ENCODE measurements at places on chromosomes 2 and 18. TPM values are rescaled to one million over a fixed set of nuclear protein-coding genes. Genes with fewer than 3 reads are reported as not detected.

FEV gene
- total RNA-seq, result not detected

UCN gene
- total RNA-seq, result 2.8 TPM

REG3A gene
- total RNA-seq, result not detected

SERPINB13 gene
- total RNA-seq, result not detected

C2orf81 gene
- 9.8 TPM for total RNA-seq

AGPS gene
- total RNA-seq, result 107 TPM

TRIM43B gene
- total RNA-seq, result not detected

CYS1 gene
- 0.43 TPM for total RNA-seq

EN1 gene
- total RNA-seq, result not detected

CHRND gene
- not detected for total RNA-seq

CHST10 gene
- not detected for total RNA-seq

SH3YL1 gene
- 84.7 TPM for total RNA-seq

CYP27C1 gene
- 0.94 TPM for total RNA-seq

KIF5C gene
- total RNA-seq, result 0.23 TPM

TEX44 gene
- not detected for total RNA-seq

MYL12B gene
- total RNA-seq, result 383 TPM

LRRTM4 gene
- 1.3 TPM for total RNA-seq

ANKRD30BL gene
- not detected for total RNA-seq

PTPRM gene
- total RNA-seq, result 32.5 TPM

TMEM200C gene
- not detected for total RNA-seq

TMEM198 gene
- total RNA-seq, result 5.8 TPM

SPC25 gene
- 20.7 TPM for total RNA-seq

SERPINB12 gene
- total RNA-seq, result not detected

DSC2 gene
- 13.9 TPM for total RNA-seq

RETSAT gene
- 52.1 TPM for total RNA-seq

ABCG5 gene
- total RNA-seq, result not detected

EPB41L5 gene
- 18.4 TPM for total RNA-seq

DLGAP1 gene
- not detected for total RNA-seq

FOXD4L1 gene
- 0.43 TPM for total RNA-seq

USP34 gene
- total RNA-seq, result 120 TPM

MYO3B gene
- 6.7 TPM for total RNA-seq

ESPNL gene
- total RNA-seq, result 1.1 TPM

SRD5A2 gene
- not detected for total RNA-seq

RNU2-63P gene
- 3.9 TPM for total RNA-seq

Data from PC-9 (cell line).